ENCODE measurements at places on chromosomes 6 and 20. TPM values are rescaled to one million over a fixed set of nuclear protein-coding genes. Genes with fewer than 3 reads are reported as not detected.

GRCh38 chr6:44921798-44922197 lies 406.3 kb upstream of the RUNX2 start:
- no peak for DNase-seq

GRCh38 chr20:45959956-45960630 lies 11.9 kb downstream of the ZNF335 start:
- peak; percentile 31 for DNase-seq

The CCDC170 gene
- 1.9 TPM for total RNA-seq

The JAG1 gene
- total RNA-seq, result 76.5 TPM

The PRSS35 gene
- 0.37 TPM for total RNA-seq

DNA sequence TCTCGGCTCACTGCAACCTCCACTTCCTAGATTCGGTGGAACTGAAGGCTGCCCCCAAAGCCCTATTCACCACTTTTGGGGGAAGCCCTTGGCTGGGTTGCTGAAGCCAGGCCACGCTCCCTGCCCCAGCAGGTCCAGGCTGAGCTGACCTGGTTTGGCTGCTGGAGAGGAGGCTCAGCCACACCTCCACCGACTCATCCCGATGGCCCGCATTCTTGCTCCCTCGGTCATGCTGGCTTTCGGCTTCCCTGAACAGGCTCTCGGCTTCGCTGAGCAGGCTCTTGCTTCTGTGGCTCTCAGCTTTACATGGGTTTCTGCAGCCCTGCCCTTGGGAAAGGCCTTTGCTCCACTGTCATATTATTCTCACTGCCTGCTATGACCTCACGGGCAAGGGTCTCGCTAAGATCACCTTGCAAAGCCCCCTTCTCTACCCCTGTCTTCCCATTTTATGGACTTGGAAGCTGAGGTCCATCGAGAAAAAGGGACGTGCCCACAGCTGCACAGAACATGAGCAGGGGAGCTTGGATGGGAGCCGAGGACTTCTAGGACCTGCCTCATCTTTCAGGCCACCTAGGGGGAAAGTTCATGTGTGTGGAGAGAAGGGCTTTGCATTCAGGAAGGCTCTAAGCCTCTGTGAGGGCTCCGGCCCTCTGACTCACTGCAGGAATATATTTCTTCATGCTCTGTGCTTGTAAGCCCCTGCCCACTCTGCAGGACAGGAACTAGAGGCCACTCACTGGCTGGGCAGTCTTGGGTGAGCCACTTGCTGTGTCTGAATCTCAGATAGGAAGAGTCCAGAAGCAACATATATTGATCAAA lies 15.6 kb downstream of the ARHGAP40 start:
- DNase-seq, result no peak

The SLC17A3 gene
- total RNA-seq, result not detected

GRCh38 chr6:154619146-154619545 lies 108.7 kb upstream of the CNKSR3 start:
- DNase-seq, result no peak

DNA sequence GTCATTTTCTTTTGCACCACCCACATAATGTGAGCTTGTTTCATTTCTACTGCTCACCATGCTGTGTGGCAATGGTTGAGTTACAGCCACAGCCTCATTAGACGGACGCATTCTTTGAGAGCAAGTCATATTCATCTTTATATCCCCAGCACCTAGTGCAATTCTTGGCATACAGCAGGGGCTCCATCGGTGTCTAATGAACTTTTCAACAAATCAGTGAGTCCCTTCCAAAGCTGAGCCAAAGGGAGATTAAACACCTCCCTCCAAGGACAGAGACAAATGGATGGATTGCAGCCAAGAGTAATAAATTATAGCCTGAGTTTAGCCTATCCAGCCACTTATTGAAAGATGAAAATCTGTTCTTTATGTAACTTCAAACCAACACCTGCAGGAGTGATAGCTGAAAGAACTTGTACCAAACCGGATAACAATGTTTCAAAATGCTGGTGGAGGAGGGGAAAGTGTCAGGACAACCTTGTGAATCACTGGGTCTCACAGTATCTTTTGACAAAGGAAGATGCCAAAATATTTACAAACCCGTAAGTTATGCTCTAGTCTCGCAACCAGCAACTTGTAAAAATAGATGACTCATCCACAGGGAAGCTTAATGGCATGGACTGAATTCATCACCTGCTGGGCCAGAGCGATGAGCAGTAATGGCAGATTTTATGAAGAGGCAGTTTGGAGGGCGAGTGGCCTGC lies 139.0 kb downstream of the PXDC1 start:
- no peak for DNase-seq

The IP6K3 gene
- total RNA-seq, result 3.8 TPM

DNA sequence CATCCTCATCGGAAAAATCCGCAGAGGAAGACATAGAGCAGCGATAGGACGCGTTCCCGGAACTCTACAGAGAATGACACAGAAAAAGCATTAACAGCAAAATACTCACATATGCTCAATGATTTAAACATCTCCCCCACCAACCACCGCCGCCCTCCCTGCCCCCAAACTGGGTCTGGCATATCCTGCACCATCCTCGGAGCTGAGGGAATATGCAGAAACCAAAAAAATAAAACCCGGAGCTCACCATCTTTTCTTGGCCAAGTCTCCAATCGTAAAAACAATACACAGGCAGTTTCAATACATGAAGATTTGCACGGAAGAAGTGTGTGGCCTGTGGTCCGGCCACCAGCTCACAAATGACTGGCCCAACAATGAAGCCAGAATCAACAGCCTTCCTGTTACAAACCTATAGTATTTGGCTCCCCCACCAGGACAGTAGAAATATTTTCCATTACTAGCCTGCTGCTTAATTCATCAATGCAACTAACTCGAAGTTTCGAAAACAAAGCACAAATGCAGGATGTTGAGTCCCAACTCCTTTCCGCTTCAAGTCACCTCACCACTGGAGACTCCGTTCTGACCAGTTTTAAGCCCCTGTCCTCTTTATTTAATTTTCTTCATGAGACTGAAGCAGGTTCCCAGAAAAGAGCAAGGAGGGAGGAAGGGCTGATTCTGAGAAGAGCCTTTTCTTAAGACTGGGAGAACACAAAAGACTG lies 103.2 kb upstream of the BEND6 start:
- no peak for DNase-seq

The FRK gene
- total RNA-seq, result 0.94 TPM

DNA sequence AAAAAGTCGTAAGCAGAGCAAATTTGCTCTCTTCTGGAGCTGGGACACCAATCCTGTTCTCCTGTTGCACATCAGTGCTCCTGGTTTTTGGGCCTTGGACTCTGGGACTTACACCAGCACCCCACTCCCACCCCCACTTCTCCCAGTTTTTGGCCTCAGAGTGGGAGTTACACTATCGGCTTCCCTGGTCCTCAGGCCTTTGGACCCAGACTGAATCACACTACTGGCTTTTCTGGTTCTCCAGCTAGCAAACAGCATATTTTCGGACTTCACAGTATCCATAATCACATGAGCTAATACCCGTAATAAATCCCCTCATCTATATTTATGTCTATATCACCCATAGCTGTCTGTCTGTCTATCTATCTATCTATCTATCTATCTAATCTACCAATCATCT lies 23.2 kb upstream of the ASCC3 start:
- no peak for DNase-seq

DNA sequence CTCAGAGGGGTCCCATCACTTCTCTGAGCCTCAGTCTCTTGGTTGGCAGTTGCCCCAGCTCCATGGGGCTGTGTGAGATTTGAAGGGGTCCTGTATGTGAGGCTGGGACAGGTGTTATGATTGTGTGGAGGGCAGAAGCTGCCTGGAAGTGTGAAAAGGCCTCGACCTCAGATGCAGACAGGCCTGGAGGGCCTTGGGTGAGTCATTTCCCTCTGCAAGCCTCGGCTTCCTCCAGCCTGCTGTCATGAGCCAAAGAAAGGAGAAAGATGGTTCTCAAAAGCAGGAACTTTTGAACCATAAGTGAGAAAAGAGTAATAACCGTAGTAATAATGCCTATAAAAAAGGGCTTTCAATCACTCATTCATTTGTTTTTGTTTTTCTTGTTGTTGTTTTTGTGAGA lies 37.5 kb downstream of the SNAI1 start:
- DNase-seq, result no peak

The KCNK17 gene
- 0.54 TPM for total RNA-seq

The HLA-DPB1 gene
- 414 TPM for total RNA-seq

DNA sequence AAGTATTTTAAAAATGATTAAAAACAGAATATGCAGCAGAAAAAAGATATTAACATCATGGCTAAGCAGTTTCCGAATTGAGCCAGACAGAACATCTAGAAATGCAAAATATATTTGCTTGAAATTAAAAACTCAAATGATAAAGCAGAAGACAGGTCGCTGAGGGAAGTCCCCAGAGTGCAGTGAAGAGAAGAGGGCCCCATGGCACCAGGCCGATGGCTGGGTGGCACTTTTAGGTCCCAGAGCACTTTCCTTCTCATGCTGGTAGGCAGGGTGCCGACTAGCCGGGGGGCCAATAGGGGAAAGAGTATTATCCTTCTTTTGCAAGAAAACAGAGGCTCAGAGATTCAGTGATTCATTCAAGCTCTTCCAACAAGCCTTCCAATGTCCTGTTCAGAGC lies 58.9 kb downstream of the MYH7B start:
- DNase-seq, result no peak

GRCh38 chr6:106913111-106913510 lies 61.4 kb downstream of the CD24 start:
- no peak for DNase-seq

DNA sequence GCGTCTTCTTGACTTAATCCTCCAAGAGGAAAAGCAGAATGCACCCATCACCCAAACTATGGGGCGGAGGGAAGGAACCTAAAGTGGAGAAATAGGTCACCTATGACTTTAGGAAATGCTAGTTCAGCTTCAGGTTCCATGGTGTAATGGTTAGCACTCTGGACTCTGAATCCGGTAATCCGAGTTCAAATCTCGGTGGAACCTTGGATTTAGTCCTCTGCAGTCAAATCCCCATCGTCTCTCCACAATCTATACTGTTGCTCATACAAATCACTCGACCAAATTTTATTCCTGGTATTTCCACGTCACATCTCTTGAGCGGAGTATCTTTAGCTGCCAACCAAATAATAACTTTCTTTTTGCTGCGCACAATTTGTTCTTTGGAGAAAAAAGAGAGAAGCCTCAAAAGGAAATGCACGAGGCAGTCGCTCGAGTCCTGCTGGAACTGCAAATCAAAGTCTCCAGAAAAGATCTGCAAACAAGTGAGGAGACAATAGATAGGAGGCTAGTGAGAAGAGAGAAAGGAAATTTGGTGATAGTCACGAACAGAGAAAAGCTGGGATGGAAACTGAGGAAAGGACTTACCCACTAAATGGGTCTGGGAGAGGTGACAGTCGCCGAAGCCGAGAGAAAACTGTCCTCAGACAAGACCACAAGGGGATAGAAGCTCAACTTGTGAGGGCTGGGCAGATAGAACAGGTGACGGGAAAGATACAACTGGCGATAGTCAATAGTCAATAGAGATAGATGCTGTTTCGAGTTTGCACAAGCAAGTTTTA lies 16.6 kb downstream of the POM121L2 start:
- no peak for DNase-seq

The SIRPB1 gene
- 50.9 TPM for total RNA-seq

DNA sequence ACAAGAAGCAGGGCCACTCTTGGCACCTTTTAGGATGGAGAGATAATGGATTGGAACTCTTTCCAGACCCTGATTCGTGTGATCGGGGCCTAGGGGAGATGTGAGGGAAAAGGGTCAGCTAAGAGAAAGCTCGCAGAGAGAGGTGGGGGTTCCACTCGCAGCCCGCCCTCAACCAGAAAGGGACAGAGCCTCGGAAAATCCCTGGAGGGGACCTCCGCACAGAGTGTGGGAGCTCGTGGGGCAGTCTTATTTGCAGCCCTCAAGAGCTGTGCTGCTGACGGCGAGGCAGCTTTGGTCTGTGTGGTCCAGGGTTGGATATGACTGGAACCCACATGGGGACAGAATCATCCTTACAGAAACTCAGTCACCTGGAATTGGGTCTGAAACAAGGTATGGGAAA lies 184.3 kb upstream of the PMEPA1 start:
- peak; percentile 41 for DNase-seq

The ARMH2 gene
- total RNA-seq, result 1.4 TPM

GRCh38 chr6:91660893-91661292 lies 1074.0 kb upstream of the MAP3K7 start:
- DNase-seq, result no peak

- no peak for DNase-seq
Observed at GRCh38 chr6:84892671-84893070, 128.3 kb upstream of the TBX18 start.

The FAM83B gene
- total RNA-seq, result not detected

The GPX5 gene
- not detected for total RNA-seq

DNA sequence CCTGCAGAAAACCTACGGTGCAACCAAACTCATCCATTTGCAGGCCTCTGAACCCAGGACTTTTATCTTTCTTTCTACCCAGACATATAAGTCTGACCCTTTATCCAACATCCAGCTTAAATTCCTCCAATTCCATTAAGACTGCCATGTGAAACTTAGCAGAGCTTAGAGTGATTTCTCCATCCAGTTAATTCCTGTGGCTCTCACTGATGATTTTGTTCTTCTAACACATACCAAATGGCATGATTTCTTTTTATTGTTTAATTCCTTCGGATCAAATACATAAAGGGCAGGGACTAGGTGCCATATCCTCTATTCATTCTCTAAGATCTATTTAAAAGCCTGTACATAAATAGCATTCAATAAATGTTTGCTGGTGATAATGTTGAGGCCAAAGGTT lies 92.9 kb downstream of the TASP1 start:
- DNase-seq, result no peak

GRCh38 chr6:136288566-136289326 lies 900 bp downstream of the BCLAF1 start:
- DNase-seq, result peak; percentile 94

The EPPIN gene
- total RNA-seq, result not detected

DNA sequence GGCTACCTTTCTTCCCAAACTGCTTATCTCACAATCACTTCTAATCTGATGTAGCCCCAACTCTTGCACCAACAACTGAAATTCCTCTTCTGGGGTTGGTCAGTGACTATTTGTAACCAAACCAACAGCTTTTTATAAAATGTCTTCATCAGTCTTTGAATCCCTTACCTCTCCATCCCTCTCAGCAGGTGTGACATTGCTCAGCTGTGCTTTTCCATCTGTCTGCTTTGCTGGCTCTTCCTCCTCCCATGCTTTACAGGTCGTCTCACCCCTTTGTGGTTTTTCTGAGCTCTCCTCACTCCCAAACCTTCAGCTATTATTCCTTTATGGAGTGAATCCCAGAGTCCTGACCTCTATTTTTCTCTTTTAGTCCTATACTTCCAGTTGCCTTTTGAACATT lies 5.9 kb downstream of the MAP7 start:
- no peak for DNase-seq

The C6orf58 gene
- total RNA-seq, result not detected
